AG09309 (cell line): ENCODE measurements at places on chromosomes 7 and 10.

DNA sequence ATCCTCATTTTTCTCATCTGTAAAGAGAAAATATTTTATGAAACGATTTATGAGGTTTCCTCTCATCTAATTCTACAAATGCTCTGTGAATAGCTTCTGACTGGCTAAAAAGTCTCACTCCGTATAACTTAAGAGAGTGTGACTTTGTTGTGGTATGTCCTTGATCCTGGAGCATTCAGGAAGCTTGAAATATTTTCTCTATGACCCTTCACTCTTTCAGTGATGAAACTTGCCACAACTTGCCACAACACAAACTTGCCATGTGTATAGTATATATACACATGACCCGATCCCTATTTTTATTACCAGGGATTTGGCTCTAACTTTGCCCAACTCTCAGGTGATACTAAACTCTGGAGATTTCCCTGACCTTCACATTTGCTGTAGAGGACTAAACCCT lies 74.1 kb downstream of the TES start:
- no peak for DNase-seq

- no peak for DNase-seq
Observed at GRCh38 chr10:117543225-117544003, 868 bp downstream of the EMX2 start.

- DNase-seq: no peak
Observed at GRCh38 chr7:105906695-105907094, 30.3 kb upstream of the ATXN7L1 start.

DNA sequence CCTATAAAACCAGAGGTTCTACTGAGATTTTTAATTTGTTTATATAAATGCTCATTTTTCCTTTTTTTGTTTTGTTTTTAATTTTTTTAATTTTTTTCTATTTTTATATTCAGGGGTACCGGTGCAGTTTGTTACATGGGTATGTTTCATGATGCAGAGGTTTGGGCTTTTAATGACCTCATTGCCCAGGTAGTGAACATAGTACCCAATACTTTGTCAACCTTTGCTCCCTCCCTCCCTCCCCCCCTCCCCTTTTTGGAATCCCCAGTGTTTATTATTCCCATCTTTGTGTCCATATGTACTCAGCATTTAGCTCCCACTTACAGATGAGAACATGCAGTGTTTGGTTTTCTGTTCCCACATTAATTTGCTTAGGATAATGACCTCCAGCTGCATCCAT lies 94.4 kb upstream of the NEBL start:
- DNase-seq: no peak

DNA sequence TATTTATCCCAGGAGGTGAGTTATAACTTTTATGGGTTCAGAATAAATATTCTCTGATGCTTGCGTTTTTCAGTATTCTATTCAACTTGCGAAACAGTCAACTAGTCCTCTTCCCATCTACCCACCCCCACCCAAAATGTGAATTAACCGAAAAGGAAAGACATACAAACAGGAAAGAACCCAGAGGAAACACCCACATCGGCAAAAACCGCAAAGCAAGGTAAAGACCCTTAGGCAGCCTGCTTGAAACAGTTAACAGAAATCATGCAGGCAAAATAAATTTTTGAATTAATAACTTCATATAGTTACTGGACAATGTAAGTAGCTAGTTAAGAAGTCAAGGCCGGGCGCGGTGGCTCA lies 5.4 kb downstream of the ZC3HAV1 start:
- no peak for DNase-seq

DNA sequence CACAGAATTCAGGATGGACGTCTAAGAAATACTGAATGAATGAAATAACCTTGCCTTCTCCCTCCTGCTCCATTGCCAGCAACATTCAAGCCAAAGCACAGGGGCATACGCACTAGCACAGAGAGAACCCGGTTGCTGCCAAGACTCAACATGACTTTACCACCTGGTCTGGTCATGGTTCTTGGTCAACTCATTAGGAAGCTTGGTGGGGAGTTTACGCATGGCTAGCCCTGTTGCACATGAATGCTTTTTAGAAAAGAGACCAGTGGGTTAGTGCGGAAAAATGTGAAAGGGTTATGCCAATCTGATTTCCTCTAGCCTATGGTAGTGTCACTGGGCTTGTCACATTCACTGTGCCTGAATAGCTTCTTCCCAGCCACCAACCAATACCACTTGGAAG lies 187.6 kb upstream of the NEBL start:
- no peak for DNase-seq

GRCh38 chr10:118926072-118926417 lies 103.5 kb upstream of the NANOS1 start:
- no peak for DNase-seq

DNA sequence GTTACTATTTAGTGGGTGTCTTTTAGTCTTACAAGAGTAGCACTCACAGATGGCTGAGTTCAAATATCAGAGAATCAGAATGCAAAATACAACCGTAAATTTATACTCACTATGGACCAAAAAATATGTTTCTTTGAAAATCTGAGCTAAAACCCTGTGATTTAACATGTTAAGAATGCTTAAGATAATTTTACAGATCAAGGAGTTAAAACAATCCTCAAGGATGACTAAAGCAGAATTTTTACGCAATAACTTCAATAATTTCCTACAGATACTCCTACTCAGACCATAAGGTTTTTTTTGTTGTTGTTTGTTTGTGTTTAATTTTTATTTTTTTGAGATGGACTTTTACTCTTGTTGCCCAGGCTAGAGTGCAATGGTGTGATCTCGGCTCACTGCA lies 47.9 kb upstream of the CCDC6 start:
- DNase-seq: peak; percentile 1

DNA sequence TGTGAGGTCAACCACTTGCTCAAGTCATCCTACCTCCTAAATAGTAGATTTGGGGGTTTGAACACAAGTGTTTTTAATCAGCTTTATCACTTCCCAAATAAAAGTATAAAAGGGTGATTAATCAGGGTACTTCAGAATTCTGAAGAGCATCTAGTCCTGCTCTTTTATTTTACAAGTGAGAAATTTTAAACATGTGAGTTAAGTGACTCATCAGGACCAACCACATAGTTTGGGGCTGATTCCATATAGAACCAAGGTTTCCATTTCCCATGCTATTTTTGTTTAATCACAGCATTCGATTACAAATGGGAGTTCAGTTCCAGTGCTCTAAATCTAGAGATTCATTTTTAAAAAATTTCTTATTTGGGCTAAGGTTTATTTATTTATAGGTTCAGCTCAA lies 113.4 kb downstream of the GPR158 start:
- no peak for DNase-seq

DNA sequence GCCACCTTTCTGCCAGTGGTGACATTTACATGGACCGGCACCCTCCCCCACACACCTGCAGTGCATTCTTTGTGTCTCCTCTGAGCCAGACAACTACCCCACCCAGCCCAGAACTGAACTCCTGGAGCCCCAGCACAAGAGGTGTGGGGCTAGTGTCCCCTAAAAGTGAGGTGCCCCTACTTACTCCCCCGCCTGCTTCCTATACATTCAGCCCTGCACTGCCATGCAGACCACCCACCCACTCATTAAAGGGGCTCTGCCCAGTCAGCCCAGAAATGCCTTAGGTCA lies 1.9 kb downstream of the SAP25 start:
- DNase-seq: no peak

DNA sequence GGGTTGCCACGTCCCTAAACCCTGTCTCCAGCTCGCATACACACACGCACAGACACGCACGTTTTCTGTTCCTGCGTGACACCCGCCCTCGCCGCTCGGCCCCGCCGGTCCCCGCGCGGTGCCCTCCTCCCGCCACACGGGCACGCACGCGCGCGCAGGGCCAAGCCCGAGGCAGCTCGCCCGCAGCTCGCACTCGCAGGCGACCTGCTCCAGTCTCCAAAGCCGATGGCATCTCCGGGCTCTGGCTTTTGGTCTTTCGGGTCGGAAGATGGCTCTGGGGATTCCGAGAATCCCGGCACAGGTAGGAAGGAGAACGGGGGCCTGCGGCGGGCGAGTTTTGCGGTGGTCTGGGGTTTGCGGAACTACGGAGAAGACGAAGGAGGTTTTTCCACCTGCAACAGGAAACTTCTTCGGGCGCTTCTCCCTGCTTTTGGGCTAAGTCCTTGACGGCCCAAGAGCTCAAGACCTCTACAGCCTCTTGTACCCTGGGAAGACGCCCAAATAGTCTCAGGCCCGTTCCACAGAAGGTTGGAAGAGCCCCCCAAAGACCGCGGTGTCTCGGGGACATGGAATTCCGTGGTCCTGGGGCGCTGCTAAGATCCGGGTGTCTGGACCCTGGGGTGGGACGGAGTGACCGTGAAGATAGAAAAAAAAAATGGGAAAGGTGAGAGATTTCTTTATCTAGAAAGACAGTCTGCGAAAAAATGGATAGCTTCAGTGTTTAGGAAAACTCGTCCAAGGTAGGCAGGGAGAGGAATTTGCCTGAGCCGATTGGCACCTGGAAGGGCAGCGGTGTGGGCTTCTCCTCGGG lies at the start of gene GAD2:
Gene GAD2, plus strand, starts transcription at position 190 of the 811 bp plus-strand sequence. Its CDS starts 36 bp downstream, at position 226.
- DNase-seq: no peak

DNA sequence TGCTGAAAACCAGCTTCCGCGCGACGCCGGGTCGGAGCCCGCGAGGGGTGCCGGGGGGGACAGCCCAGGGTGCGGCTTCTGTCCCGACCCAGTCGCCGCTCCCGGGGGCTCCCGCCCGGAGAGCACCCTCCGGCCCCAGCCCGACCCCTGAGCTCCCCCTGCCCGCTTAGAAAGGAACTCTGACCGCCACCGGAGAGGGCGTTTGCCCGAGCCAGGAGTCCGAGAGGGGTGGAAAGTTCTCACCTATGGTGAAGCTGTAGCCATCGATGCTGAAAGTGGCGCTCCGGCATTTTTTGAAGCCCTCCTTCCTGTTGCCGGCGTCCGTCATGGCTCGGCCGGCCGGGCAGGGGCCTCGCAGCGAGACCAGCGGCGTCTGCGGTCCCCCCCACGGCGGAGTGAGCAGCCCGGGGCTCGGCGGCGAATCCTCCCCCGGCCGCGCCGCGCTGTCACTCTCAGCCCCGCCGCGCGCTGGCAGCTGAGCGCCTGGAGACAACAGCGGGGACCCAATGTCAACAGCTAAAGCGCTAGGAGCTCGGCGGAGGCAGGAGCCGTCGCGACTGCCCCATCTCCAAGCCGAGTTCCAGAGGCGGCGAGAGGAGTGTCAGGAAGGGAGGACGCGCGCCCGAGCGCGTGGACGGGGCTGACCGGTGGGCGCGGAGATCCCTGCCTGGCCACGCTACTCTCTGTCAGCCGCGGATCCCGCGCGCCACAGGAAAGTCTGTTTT lies 191.6 kb downstream of the LSM5 start:
- no peak for DNase-seq

GRCh38 chr7:42064534-42064933 lies 172.5 kb downstream of the GLI3 start:
- DNase-seq: no peak

- no peak for DNase-seq
Observed at GRCh38 chr10:33553748-33554571, 219.5 kb upstream of the NRP1 start.

- no peak for DNase-seq
Observed at GRCh38 chr7:107926481-107926880, 35.5 kb downstream of the DLD start.

DNA sequence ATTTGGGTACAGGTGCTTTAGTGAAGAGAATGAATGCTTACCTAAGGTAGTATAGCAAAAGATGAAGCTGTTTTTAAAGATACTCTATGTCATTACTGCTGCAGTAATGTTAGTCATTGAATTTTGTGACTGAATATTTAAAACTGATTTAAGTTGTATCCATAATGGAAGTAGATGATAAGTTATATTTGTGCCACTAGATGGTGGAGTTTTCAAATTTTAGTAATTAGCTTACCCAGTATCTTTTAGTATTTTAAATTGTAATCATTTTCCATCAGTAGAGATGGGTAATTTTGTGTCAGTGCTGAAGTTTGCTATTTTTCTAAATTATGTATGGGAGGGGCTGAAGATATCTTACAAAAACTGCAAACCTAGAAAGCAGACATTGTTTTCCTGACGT lies 25.2 kb downstream of the HBP1 start:
- DNase-seq: no peak

DNA sequence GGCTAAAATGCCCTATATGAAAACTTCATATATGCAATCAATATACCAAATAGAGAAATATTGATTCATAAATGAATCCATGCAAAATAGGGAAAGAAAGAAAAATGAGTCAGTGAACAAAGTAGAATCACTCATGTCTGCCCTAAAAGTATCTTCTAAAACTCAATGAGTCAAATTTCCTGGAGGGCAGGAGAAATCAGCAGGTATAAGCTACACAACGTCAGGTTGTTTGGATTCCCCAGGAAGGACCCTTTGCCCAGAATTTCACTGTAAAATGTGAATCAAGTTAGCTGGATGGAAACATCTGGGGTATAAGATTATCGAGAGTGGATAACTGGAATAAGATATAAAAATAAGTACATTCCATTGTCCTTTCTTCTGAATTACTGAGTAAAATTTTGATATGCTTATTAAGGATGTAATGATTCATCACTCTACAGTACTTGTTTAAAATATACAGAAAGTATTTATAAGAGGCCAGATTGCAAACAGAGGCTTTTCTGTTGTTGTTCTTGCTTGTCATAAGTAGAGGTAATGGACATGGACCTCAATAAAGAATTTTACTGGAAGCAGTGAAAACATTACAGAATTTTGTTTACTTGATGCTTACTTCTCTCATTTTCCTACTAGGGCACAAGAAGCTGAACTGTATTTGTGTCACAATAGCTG lies 99.0 kb downstream of the AGMO start:
- no peak for DNase-seq

DNA sequence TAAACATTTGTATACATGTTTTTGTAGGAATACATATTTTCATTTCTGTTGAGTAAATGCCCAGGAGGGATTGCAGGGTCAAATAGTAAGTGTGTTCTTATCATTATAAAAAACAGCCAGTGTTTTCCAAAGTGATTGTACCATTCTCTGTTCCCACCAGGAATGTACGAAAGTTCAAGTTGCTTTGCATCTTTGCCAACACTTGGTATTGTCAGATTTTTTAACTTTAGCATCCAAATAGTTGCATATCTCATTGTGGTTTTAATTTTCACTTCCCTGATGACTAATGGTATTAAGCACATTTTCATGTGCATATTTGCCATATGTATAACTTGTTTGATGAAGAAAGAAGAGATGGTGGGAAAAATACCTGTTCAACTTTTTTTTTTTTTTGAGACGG lies 213.9 kb downstream of the ZNF365 start:
- DNase-seq: no peak

DNA sequence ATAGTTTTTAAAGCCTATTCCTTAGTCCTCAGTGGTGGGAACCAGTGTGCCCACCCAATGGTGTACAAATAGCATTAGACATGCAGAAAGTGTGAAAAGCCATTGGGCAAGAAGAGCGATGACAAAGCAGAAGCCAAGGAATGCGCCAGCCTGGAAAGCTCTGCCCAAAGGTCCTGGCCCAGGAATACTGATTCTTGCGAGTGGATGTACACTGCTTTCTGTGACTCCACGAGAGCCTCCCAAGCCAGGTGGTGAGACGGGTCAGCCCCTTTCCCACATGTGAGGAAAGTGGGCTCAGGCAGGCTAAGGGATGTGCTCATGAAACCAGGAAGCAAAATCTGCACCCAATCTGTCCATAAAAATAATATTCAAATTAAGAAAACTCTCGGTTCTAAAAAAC lies 106.6 kb downstream of the ADCY1 start:
- DNase-seq: no peak

GRCh38 chr7:74365322-74366022 lies 76.3 kb downstream of the CLIP2 start:
- no peak for DNase-seq
